ENCODE measurements at places on chromosomes 11 and 22.

GRCh38 chr11:130760515-130761125 lies 155.7 kb downstream of the SNX19 start:
- no peak for DNase-seq

DNA sequence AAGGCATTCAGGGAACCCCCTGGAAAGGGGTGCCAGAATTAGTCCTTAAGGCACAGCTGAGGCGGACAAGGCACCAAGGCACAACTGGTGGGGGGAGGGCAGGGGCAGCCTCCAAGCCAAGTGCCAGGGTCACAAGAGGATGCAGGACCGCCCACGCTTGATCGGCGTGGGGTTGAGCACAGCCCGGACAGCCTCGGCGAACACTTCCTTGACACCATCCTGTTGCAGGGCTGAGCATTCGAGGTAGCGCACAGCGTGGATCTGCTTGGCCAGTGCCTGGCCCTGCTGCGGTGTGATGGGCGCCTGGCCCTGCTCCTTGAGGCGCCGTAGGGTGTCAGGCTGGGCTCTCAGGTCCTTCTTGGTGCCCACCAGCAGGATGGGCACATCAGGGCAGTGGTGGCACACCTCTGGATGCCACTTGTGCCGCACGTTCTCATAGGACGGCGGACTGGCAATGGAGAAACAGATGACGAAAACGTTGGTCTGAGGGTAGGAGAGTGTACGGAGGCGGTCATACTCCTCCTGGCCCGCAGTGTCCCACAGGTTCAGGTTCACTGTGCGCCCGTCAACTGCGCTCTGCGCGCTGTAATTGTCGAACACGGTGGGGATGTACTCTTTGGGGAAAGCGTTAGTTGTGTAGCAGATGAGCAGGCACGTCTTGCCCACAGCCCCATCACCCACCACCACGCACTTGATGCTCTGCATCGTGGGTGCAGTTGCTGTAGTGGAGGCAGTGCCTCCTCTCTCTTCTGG lies 13.1 kb downstream of the RHOG start:
- no peak for DNase-seq

DNA sequence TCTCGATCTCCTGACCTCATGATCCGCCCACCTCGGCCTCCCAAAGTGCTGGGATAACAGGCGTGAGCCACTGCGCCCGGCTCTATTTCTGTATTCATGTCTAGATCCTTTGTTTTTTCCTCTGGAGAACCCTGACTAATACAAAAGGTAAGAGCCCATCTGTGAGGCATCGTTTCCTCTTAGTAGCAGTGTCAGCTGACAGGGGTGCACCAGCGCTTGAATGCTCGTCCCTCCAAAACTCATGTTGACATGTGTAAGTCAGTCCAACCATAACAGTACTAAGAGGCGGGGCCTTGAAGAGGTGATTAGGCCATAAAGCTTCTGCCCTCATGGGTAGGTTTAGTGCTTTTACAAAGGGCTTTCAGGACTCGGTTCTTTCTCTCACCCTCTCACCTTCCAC lies 470.1 kb upstream of the B3GAT1 start:
- no peak for DNase-seq

- no peak for DNase-seq
Observed at GRCh38 chr11:77851503-77851902, 30.6 kb downstream of the AAMDC start.

- no peak for DNase-seq
Observed at GRCh38 chr22:20093418-20094196, 13.6 kb downstream of the DGCR8 start.

DNA sequence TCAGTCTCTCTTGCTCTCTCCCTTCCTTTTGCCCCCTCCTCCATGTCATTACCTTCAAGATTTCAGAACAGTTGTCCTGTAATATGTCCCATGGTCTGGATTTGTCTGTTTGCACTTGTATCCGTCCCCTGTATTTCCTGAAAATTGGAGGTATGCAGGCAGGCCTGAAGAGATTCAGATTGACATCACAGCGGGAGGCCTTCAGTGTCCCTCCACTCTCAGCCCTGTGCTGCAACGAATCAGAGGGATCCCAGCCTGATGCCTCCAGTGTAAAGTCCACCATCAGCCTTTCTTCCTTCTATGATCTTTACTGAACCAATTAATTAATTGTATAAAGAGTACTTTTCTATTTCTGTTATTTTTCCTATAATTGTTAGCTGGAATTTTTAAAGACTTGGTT lies 57.3 kb downstream of the ELMOD1 start:
- DNase-seq, result no peak

DNA sequence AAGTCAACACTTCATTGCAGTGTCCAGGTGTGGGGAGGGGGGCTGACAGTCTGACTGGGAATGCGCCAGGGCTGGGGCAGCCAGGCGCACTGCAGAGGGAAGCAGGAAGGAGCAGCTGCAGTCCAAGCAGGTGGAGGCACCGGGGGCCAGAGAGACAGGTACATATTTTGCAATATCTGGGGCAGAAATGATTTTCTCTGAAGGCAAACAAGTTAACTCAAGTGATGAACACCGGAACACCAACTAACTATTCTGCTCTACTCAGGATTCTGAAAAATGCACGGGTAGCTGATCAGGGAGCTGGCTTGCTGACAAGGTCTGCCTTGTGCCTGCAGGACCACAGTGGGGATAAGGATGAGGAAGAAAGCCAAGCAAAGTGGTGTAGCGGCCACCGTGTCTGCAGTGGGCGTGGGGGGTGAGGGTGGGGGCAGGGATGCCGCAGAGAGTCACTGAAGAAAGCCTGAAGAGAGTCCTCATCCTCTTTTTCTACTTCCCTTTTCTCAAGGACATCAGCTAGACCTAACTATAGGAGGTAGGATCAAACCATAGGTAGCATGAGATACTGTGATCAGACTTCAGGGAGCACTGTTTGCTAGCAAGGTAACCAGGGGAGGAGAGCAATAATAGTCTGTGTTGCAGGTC lies 83.4 kb downstream of the SCN3B start:
- no peak for DNase-seq

DNA sequence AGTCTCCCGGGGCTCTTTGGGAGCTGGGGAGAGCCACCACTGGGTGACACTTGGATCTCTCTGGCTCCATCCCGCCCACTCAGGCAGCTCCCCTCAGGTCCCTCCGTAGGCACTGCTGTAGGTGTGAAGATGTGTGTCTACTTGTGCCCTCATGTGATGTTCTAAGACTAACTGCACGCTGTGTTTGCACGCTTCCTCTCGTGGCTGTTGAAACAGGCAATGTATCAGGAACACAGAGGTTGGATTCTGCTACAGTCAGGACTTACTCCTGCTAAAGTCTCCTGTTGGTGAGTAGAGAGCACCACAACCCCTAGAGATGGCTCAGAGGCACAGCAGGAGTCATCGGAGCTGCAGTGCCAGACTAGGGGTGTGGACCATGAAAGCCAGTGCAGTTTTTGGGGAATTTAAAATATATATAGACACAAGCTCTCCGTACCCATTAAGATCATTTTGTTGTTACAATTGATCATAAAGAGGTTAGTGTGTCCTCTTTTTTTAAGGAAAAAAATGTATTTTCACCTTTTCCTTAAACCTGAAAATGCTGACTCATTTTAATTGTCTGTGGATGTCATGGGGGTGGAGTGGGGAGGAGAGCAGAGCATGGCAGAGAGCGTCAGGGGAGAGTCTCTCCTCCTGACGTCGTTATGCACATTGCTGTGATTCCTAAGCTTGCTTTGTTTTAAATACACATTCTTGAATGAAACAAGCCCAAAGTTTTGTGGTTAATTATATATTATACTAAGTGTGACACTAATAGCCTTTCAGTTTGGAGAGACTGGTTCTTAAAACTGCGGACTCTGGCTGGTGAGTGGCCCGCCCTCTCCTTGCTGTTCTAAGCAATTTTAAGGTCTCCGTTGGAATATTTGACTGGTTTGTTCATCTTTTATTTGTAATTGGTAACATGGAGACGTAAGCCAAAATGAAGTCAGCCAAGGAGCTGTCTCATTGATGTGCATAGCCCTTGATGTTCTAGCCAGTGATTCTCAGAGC lies 16.2 kb upstream of the CTTN start:
- peak; percentile 41 for DNase-seq

DNA sequence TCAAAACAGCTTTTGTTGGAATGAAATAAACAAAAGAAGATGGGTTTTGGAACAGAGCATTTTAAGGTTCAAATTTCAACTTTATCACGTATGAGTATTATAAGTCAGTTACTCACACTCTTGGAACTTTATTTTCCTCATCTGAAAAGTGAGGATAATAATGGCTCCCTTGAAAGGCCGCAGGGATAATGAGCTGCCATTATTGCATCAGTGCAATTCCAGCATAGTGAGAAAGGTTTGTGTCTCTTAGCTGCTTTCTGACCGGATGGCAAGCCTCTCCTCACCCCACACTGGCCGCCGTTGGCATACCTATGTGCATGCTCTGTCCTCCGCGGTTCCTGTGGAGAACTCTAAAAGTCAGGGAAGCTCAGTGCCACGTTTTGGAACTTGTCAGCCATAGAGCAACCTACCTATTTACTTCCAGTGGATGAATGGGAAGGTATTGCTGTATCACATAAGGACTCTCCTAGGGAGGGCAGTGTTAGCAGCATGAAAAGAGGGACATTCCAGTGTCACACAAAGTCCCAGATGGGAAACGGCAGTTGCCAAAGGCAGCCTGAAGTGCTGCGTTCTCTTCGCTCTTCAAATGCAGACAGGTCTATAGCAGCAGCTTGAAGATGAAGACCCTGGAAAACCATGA lies 368.9 kb downstream of the NTM start:
- DNase-seq, result no peak

- DNase-seq, result no peak
Observed at GRCh38 chr11:59272771-59273372, 60.1 kb upstream of the MPEG1 start.

- DNase-seq, result peak; percentile 51
Observed at GRCh38 chr11:94185416-94186084, 56.9 kb downstream of the PANX1 start.

DNA sequence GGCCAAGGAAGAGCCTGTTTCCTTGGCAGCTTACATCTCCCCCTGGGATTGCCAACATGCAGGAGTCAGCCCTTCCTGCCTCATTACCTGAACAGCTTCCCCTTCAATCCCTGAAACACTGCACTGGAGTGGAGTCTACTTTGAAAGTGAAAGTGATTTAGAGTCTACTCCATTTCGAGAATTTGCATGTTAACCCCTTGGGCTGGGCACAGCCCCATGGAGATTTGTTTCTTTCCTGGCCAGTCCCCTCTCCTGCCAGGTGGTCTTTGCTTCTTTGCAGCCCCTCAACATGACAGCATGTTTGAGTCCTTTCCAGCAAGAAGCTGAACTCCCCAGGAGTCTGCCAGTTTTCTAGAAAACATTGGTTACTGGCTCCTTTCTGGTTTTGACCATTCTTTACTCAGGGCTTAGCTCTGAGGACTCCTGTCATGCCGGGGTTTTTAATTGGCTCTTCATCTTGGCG lies 59.9 kb downstream of the TRAF6 start:
- no peak for DNase-seq

GRCh38 chr22:26558248-26558895 lies 31.6 kb downstream of the TPST2 start:
- DNase-seq, result no peak

- no peak for DNase-seq
Observed at GRCh38 chr11:2612884-2613571, 86.8 kb downstream of the KCNQ1OT1 start.

- DNase-seq, result no peak
Observed at GRCh38 chr22:35399114-35399677, 744 bp upstream of the MCM5 start.

GRCh38 chr11:95727111-95727510 lies 62.5 kb downstream of the FAM76B start:
- no peak for DNase-seq

- no peak for DNase-seq
Observed at GRCh38 chr22:41286639-41287091, 678 bp upstream of the RANGAP1 start.

- no peak for DNase-seq
Observed at GRCh38 chr11:58505849-58506248, 2.1 kb downstream of the OR5B21 start.

- no peak for DNase-seq
Observed at GRCh38 chr11:94031625-94032024, 10.5 kb downstream of the HEPHL1 start.

- DNase-seq, result peak; percentile 50
Observed at GRCh38 chr22:29225422-29226090, 19.9 kb downstream of the EMID1 start.

GRCh38 chr11:109704432-109704831 lies 282.4 kb downstream of the C11orf87 start:
- no peak for DNase-seq
